Thoracic aorta (tissue), 2 donors: ENCODE measurements at places on chromosomes 11 and 22.
A peak's percentile ranks its signal among the peaks of the same experiment; 100 is the strongest.

GRCh38 chr11:77101043-77101537 is 1.6 kb upstream of the OMP start:
- no peak for DNase-seq

- no peak for DNase-seq
These were observed 68.0 kb downstream of the USP47 start for GRCh38 chr11:11909727-11910126.

DNA sequence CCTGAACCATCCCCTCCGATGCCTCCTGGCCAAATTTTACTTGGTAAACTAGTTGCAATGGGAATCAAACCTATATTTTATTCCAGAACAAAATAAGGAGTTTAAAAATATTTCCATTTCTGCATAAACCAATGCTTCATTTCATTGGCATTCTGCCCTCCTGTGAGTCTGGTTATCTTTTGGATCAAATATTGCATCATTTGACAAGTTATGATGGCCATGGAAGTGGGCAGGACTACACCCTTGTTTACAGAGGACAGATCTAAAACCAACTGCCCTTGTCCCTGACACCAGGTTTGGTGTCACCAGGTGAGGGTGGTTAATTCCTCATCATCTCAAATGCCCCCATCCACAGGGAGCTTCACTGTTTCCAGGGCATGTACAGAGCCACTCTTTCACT is 28.2 kb upstream of the E2F8 start:
- DNase-seq: no peak

DNA sequence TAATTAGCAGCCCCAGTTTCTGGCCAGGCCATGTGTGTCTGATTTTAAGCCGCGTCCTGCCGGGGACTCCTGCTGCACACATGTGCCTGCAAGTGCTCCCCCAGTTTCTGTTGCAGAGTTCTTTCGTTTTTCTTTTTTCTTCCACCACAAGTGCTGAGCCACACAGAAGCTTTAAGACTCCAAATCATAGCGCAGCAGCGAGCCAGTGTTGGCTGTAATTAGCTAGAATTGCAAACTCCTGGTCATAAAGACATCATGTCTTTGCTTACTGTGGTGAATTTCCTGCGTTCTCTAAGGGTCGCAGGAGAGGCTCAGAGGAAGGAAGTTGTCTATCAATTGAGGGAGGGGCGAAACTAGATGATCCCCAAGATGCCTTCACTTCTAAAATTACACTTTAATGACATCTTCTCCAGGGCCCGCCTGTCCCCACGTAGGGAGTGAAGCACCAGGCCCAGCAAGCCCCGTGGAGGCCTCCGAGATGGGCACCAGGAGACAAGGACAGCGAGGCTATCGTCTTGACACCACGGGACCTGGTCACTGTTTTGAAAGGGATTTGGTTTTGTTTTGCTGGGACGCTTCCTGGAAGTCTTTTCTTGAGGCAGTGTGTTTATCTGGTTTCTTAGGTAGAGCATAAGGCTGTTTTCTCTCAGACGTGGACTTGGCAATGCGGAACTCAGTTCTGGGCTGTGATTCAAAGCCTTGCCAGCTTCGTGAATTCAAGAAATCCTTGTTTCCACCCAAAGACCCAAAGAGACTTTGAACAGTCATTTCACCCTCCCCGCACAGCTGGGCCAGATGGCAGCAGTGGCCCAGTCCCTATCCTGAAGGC is 71.8 kb downstream of the UBASH3B start:
- DNase-seq: no peak

GRCh38 chr11:66365711-66366619 is 5.6 kb downstream of the SLC29A2 start:
- DNase-seq: no peak

DNA sequence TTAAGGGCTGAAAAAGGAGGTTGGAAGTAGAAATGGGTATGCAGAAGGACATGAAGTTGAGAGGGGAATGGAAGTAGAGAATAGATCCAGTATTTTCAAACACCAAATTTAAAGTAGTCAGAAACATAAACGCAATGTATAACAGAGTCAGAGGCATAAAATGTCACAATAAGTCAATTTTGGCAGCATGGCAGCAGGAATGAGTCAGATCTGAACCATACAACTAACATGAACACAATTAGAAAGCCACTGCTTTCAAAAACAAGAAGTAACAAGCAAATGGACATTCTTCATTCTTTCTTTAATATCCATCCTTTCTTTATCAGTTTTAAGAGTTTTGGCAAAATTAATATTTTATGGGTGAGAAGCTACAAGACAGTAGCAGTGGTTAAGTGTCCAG is 2.5 kb downstream of the CHORDC1 start:
- no peak for DNase-seq

DNA sequence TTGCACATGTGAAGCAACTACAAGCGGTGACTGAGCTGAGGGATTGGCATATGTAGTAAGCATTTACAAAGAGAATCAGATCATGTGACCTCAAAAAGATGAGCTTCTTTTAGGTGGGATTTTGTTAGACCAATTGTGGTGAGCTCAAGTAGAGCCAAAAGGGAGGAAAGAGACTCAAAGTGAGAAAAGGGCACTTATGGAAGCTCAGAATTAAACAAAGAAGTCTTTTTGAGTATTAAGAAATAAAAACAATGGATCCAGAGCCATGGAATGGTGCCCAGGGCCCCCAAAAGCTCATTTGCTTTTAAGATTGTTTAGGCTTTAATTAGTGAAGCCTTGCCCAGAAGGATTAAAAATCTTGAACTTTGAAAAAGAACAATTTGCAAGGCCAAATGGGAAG is 246.7 kb upstream of the MPPED2 start:
- DNase-seq: no peak

DNA sequence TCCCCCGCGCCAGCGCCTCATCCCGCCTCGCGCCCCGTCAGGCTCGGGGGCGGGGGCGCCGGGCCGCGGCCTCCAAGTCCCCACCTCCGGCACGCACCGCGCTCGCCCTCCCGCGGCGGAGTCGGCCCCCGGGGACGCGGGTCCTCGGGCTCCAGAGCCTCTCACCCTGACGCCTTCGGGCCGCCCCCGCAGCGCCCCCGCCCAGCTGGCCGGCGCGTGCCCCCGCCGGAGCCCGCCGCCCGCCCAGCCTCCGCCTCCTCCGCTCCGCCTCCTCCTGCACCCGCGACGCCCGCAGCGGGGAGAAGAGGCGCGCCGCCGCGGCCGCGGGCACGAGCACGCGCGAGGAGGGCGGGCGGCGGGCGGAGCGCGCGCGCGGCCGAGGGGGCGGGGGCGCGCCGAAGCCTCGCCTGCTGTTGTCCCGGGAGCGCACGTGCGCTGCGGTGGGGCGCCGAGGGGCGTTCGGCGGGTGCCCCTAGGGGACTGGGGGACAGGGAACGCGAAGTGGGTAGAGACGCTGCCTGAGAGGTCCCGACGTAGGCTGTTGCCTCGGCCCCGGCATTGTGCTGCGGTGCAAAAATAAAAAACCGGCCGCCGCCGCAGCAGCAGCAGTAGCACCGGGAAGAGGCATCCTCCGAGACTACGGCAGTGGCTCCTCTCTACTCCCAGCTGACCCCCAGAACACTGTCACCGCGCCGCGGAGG is 87.4 kb upstream of the ARHGAP32 start:
- peak; percentile 4 for DNase-seq

GRCh38 chr11:73990730-73991129 is 8.1 kb upstream of the UCP2 start:
- DNase-seq: no peak

- DNase-seq: no peak
These were observed 194.6 kb upstream of the ZC3H12C start for GRCh38 chr11:109898592-109898991.
